ENCODE measurements at places on chromosomes 7 and 10.
A peak's percentile ranks its signal among the peaks of the same experiment; 100 is the strongest.

- peak; percentile 94 for DNase-seq
Measured at GRCh38 chr10:79299397-79300241, 47.6 kb upstream of the PPIF start.

GRCh38 chr7:44519546-44519945 lies 21.6 kb downstream of the NPC1L1 start:
- no peak for DNase-seq

DNA sequence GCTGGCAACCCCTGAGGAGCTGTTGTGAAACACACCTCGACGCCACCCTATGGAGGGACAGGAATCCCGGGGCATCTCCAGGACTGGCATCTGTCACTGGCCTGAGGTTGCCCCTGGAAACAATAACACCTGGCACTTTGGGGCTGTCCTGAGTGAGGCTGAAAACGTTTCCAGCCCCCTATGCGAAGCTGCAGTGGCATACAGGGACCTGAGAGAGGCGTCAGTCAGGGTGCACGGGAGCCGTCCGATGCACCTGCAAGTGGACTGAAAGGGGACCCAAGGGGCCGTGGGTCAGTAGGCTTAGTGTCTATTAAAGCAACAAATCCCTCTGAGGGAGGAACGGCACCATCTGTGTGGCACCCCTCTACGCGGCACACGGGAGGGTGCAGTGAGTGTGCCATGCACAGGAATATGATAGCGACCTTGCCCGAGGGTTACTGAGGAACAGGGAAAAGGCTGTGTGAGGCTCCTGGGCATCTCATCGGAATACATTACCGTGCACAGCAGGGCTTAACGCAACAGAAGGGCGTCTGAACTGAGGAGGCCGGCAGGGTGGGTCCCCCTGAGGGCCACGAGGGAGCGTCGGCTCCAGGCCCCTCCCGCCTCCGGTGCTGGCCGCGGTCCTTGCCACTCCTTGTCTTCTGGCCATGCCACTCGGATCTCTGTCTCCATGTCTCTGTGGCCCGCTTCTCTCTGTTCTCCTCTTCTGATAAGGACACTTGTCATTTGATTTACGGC lies 50.4 kb downstream of the FOXL3 start:
- no peak for DNase-seq

GRCh38 chr7:73345538-73345937 lies 17.6 kb downstream of the FKBP6 start:
- no peak for DNase-seq

DNA sequence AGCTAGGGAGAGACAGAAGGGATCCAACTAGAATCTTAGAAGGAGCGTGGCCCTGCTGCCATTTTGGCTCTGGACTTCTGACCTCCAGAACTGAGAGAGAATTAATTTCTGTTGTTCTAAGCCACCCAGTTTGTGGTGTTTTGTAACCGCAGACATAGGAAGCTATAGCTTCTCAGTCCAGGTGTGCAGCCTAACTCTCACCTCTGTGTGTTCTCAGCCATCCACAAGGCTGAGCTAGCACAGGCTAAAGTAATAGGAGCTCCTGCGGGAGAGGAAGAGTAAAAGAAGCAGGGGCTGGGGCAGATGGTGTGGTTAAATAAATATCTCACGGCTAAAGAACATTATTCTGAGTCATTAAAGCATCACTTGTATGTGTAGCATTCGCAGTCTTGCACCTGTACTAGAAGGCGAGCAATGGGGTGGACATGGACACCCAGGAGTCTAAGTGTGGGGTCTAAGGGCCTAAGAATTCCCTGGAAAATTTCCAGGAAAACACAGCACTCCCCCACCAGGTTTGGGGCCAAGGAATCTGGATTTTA lies 94.1 kb downstream of the AOAH start:
- DNase-seq: no peak

DNA sequence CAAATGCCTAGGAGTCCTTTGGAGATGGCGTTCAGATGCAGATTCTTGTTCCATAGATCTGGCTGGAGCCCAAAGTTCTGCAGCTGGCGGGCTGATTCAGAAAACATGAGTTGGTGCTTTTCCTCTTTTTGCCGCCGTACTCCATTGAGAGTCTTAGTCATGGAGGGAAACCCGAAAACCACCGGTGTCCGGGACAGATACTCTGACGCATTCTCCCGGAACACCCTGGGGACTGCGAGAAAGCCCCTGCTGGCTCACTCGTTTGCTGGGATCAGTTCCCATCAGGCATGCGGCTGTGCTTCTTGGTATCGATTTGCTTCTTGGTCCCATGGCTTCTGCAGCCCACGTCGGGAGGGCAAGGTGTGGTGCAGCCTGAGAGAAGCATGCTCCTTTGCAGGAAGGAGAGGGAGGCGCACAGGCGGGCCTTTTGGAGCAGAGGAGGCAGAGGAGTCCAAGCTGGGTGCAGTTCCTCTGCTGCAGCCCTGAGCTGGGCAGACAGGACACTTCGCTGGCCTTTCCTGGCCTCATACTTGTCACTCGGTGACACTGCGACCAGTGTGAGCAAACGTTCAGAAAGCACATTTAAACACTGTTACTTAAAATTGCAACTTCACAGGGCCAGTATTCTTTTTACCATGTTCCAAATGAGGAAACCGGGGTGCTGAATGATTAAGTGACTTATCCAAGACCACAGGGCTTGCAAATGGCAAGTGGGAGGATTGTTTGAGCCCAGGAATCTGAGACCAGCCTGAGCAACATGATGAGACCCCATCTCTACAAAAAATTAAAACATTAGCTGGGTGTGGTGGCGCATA lies 30.6 kb upstream of the PFKFB3 start:
- DNase-seq: peak; percentile 89
